ENCODE measurements at places on chromosomes 4 and X.

DNA sequence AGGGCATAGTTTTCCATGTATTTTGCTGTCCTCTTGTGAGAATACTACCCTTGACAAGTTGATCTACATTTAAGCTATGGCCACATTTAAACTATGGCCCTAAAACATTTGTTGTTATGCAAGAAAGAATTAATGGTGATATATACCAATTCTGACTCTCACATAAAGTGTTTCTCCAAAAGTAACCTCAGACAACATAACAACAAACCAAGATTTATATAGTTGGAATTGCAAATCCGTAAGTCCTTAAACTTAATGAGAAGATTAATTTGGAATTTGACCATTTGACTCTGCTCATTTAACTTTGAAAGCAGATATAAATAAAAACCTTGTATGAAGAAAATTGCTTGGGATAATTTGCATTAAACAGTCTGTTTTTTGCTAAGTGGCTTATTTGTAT is 38.9 kb downstream of the RUFY3 start:
- DNase-seq: no peak

DNA sequence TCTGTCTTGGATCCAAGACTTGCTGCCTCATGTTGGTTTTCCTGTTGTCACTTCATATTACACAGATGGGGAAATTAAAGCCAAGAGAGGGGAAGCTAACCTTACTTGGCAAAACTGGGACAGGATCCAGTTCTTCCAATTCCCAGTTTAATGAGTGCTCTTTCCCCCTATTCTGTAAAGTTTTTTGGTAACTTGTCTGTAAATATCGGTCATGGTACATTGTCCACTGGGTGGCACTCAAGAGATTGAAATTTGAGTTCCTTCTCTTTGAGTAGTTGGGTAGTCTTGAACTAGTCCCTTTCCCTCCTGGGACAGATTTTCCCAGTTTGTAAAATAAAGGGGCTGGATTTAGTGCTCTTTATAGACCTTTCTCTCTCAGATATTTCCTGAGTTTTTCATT is 12.4 kb upstream of the EOLA2 start:
- no peak for DNase-seq

DNA sequence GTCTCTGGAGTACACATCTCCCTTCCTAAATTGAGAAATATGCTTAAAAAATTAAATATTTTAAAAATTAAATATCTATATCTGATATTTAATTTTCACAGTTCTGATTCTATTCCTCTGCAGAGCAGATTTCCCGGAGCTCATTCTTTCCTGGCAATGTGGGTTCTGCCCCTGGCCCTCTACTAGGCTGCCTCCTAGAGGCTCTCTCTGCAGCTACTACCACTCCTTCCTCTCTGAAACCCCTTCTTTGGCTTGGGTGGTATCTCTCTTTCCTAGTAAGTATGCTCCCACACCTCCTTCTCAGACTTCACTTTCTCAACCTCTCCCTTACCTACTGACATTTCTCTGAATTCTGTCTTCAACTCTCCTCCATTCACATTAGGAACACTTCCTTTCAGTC is 45.3 kb downstream of the RPGR start:
- DNase-seq: no peak

GRCh38 chr4:127856813-127857447 is 23.8 kb upstream of the PLK4 start:
- no peak for DNase-seq

DNA sequence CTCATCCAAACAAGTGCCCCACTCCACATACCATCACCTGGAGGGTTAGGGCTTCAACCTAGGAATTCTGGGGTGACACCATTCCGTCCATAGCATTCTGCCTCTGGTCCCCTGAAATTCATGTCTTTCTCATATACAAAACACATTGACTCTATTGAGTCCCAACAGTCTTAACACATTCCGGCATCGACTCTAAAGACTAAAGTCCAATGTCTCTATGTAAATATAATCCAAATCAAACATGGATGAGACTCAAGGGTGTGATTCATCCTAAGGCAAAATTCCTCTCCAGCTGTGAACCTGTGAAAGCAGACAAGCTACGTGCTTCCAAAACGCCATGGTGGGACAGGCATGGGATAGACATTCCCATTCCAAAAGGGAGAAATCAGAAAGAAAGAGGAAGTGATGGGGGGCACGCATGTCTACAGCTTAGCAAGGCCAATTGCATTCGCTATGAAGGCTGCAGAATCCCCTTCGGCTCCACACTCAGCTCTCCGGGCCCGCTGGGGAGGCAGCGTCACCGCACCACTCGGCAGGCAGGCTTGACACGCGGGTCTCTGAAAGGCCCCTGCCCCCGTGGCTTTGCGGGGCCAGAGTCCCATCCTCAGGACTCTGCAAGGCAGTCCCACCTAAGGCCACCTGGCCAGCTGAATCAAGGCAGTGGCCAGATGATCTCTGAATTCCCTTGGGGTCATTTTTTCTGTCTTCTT is 53.2 kb downstream of the ADRA2C start:
- DNase-seq: no peak

DNA sequence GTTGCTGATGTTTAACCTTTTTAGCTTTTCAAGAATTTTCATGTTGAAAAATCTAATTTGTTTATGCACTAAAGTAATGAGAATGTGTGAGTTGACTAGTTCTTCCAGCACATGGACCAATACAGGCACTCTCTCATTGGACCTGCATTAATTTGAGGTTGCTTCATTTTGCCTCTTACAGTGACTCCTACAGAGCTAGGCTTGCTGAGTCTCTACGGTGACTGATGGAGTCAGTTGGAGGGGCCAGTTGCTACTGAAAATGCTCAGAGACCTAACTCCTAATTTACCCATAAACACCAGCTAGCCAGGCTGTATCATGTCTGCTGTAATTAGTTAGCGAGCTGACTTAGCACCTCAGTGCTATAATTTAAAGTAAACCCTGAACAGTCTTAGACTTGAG is 10.9 kb downstream of the MTHFD2L start:
- DNase-seq: no peak

Data from activated CD8-positive, alpha-beta memory T cell treated with anti-CD3 and anti-CD28 coated beads, Interleukin-2, amount 50 U/mL, for 48 hours (primary cell).